H9 (cell line): ENCODE measurements at places on chromosomes 12 and 14. TPM values are rescaled to one million over a fixed set of nuclear protein-coding genes. Genes with fewer than 3 reads are reported as not detected.

Gene RAB15
- 53.7 and 54.3 TPM in 2 replicates for total RNA-seq

Gene CEBPE
- total RNA-seq, result not detected in 2 replicates

Gene GLT8D2
- total RNA-seq, result 2.9 and 3.8 TPM in 2 replicates

Gene SERPINA12
- not detected in 2 replicates for total RNA-seq

Gene ERP29
- total RNA-seq, result 160 and 164 TPM in 2 replicates

Gene TBC1D30
- 1.6 and 2.2 TPM in 2 replicates for total RNA-seq

Gene CLEC4D
- total RNA-seq, result 0.42 and 0.48 TPM in 2 replicates

Gene TWF1
- total RNA-seq, result 22.7 and 22.8 TPM in 2 replicates

DNA sequence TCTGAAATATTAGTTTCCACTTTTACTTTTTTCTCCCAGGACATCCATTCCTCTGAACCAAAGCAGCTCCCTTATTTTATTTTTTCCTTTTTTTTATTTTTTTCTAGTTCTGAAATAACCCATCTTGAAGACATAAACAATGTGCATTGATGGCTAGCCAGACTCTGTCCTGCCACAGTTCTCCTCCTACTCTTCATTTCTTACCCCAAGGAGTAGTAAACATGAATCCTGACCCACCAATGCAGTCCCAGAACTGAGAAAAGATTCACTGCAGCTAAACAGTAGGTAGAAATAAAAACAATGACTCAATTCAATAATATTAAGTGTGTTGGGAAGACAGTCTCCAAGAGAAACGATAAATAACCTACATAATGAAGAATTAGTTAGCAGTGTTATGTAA, 65.7 kb upstream of the NOVA1 start:
- H3K36me3 ChIP-seq, result peaks cover 5% of the 10 kb centered on the region; the same call in 2 of the 3 replicates
- no peaks in the 10 kb centered on the region for H3K4me1 ChIP-seq
- H3K4me3 ChIP-seq, result no peak overlapping the region
- H3K27me3 ChIP-seq, result no peaks in the 10 kb centered on the region
- DNase-seq, result no peak
- no peak overlapping the region for H3K27ac ChIP-seq

DNA sequence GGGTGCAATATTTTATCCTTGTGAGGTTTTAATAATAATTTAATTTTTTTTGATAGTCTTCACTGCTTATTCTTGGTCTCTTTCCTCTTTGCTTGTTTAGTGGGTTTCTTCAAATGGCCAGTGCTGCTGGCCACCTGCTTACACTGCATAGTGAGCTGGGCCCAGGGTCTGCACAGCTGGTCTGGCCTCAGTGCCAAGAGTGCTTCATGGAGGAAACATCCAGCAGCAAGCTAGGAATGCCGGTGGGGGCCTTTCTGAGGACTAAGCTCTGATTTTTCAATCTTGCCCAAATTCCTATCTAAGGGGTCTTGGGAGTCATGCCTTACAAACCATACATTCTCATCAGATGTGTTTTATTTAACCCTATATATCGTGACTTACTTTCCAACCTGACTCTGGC, 13.3 kb upstream of the BDKRB2 start:
- no peaks in the 10 kb centered on the region for H3K36me3 ChIP-seq
- no peaks in the 10 kb centered on the region for H3K27me3 ChIP-seq
- no peak for DNase-seq
- H3K4me1 ChIP-seq, result peaks cover 10% of the 10 kb centered on the region; the same call in 1 of the 2 replicates

GRCh38 chr12:15256761-15257160, 35.5 kb upstream of the RERG start:
- no peaks in the 10 kb centered on the region for H3K27me3 ChIP-seq
- H3K4me3 ChIP-seq, result no peak overlapping the region
- no peak overlapping the region for H3K27ac ChIP-seq
- H3K4me1 ChIP-seq, result no peaks in the 10 kb centered on the region

DNA sequence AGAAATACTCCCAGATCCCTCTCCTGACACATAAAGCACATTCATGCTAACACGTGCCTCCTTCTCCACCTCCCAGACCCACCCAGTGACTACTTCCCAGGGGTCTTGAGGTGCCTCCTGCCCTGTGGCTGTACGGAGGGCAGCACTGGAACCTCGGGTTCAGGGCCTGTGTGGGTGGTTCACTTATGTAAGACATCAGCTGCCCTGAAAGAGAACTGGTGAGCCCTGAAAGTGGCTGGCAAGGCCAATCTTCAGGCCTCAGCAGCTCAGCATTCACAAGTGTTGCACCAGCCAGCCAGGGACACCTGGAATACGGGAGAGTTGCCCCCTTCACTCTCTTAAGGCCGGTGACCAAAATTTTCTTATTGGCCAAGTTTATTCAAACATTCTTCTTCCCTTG, 38.9 kb upstream of the NTF3 start:
- H3K27ac ChIP-seq, result no peak overlapping the region
- DNase-seq, result no peak
- H3K27me3 ChIP-seq, result no peaks in the 10 kb centered on the region
- H3K36me3 ChIP-seq, result no peaks in the 10 kb centered on the region
- no peak overlapping the region for H3K4me3 ChIP-seq
- H3K4me1 ChIP-seq, result no peaks in the 10 kb centered on the region

GRCh38 chr12:132672116-132672515, 15.0 kb downstream of the POLE start:
- no peaks in the 10 kb centered on the region for H3K4me1 ChIP-seq
- peaks cover 90% of the 10 kb centered on the region for H3K36me3 ChIP-seq
- H3K4me3 ChIP-seq, result no peak overlapping the region
- no peaks in the 10 kb centered on the region for H3K27me3 ChIP-seq
- H3K27ac ChIP-seq, result no peak overlapping the region

DNA sequence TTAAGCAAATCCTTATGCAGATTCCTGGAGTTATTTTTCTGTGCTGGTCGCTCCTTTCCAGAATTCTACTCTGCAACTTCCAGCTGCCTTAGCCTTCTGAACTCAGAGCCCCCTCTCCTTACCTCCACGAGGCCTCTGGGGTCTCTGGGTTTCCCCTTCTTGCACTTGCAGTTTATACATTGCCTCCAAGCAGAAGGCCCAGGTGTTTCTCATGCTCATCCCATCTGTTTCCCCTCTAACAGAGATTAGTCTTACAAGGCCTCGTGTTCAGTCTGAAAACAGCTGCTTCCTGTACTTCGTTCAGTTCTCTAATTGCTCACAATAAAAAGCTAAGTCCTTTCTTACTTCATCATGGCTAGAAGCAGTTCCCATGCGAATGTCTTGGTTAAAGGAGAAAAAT, 134.4 kb upstream of the FGD4 start:
- no peaks in the 10 kb centered on the region; the same call in 1 of the 2 replicates for H3K4me1 ChIP-seq
- no peak overlapping the region for H3K27ac ChIP-seq
- DNase-seq, result no peak
- H3K27me3 ChIP-seq, result no peaks in the 10 kb centered on the region
- peaks cover 6% of the 10 kb centered on the region for H3K36me3 ChIP-seq

- peak; percentile 54 for DNase-seq
- no peak overlapping the region for H3K27ac ChIP-seq
- H3K4me3 ChIP-seq, result no peak overlapping the region; the same call in 2 of the 3 replicates
- H3K27me3 ChIP-seq, result no peaks in the 10 kb centered on the region
Measured at GRCh38 chr14:93160353-93160801, 24.3 kb downstream of the MOAP1 start.

DNA sequence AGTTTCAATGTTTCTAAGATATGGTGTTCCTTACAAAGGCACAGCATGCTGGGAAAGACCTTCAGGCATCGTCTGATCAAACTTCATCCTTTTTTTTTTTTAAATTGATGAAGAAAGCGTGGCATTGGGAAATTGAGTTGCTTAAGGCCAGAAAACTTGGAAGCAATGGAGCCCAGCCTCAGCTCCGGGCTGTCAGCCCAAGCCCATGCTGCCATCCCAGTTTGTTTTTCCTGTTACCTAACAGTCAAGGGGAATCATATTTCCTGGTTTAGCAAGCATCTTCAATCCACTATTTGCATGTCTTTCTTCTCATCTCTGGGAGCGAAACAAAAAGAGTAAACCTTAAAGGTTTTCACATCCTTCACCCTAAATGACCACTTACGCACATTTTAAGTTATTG, 200.2 kb downstream of the CHST11 start:
- no peak overlapping the region for H3K4me3 ChIP-seq
- H3K36me3 ChIP-seq, result no peaks in the 10 kb centered on the region
- peaks cover 2% of the 10 kb centered on the region; the same call in 1 of the 2 replicates for H3K4me1 ChIP-seq

- no peaks in the 10 kb centered on the region for H3K4me1 ChIP-seq
- DNase-seq, result no peak
- H3K4me3 ChIP-seq, result no peak overlapping the region
- H3K27me3 ChIP-seq, result no peaks in the 10 kb centered on the region
Measured at GRCh38 chr14:95413289-95414215, 93.8 kb upstream of the CLMN start.

- H3K27ac ChIP-seq, result no peak overlapping the region
- DNase-seq, result no peak
- H3K36me3 ChIP-seq, result peaks cover 5% of the 10 kb centered on the region
- H3K4me1 ChIP-seq, result no peaks in the 10 kb centered on the region
- no peak overlapping the region for H3K4me3 ChIP-seq
Measured at GRCh38 chr12:61018571-61018970, 1241.6 kb upstream of the USP15 start.

DNA sequence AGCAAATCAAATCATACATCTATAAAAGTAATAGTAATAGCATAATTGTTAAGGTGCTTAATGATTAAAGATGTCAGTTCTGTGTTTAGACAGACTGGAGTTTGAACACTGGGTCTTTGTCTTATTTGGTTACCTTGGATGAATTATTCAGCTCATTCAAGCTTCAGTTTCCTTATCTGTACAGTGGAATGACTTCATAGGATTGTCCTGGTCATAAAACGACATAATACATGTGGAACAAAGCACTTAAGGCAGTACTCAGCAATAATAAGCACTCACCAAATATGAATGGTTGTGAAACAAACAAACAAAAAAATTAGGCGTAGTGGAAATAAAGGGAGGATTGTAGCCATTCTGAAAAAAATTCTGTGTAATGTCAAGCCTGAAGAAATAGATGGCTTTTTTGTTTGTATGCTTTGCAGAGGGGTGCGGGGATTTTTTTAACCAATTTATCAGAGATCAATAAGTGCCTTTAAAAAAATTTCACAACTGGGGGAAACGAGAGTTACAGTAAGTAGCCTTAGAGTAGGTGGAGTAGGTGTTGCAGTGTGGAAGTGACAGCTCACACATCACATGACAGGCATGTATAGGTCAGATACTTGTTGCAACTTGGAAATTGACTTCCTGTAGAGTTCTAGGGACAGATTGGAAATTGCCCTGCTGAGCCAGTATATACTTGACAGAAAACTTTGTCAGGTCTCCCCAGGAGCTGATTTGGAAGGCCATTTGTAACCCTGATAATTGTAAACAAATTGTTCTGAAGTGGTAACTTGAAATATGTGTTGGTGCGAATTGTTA, 157.7 kb downstream of the SLC15A5 start:
- peaks cover 4% of the 10 kb centered on the region; the same call in 1 of the 2 replicates for H3K4me1 ChIP-seq
- no peaks in the 10 kb centered on the region for H3K36me3 ChIP-seq
- H3K27ac ChIP-seq, result no peak overlapping the region
- H3K27me3 ChIP-seq, result no peaks in the 10 kb centered on the region
- no peak overlapping the region for H3K4me3 ChIP-seq

- no peak overlapping the region for H3K27ac ChIP-seq
- DNase-seq, result no peak
- peaks cover 14% of the 10 kb centered on the region; the same call in 1 of the 2 replicates for H3K4me1 ChIP-seq
- no peaks in the 10 kb centered on the region; the same call in 1 of the 2 replicates for H3K27me3 ChIP-seq
- no peak overlapping the region for H3K4me3 ChIP-seq
Measured at GRCh38 chr12:7089196-7089871, 2.9 kb downstream of the C1R start.

- no peaks in the 10 kb centered on the region for H3K4me1 ChIP-seq
- no peak overlapping the region for H3K27ac ChIP-seq
- H3K27me3 ChIP-seq, result no peaks in the 10 kb centered on the region
- no peak overlapping the region for H3K4me3 ChIP-seq
- H3K36me3 ChIP-seq, result no peaks in the 10 kb centered on the region
- no peak for DNase-seq
Measured at GRCh38 chr14:30848449-30849240, 25.7 kb upstream of the COCH start.

GRCh38 chr14:88204221-88204620, 118.8 kb downstream of the KCNK10 start:
- H3K36me3 ChIP-seq, result no peaks in the 10 kb centered on the region
- no peak overlapping the region for H3K4me3 ChIP-seq
- DNase-seq, result no peak
- H3K27ac ChIP-seq, result no peak overlapping the region
- H3K4me1 ChIP-seq, result no peaks in the 10 kb centered on the region

- peaks cover 10% of the 10 kb centered on the region for H3K4me1 ChIP-seq
- H3K27ac ChIP-seq, result no peak overlapping the region
- no peaks in the 10 kb centered on the region for H3K27me3 ChIP-seq
Measured at GRCh38 chr12:95541436-95541835, 9.8 kb downstream of the USP44 start.

DNA sequence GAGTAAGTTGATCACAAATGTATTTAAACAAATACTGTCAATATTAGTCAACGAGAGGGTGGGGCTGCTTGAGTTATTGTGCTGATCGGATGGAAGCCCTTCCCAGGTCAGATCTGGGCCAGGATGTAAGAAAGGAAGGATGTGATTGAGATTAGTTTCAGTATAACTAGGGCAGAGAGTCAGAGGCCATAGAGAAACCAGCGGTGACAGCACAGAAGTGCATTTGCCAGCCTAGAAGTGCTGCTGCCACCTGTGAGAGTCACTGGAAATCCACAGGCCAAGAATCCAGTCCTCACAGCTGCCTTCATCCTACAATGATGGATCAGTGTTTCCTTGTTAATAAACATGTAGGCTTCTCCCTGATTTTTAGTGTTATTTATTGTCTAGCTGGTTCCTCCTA, 9.8 kb upstream of the FERMT2 start:
- H3K27me3 ChIP-seq, result no peaks in the 10 kb centered on the region
- H3K4me3 ChIP-seq, result no peak overlapping the region
- peaks cover 5% of the 10 kb centered on the region for H3K36me3 ChIP-seq
- no peak for DNase-seq
- peaks cover 4% of the 10 kb centered on the region for H3K4me1 ChIP-seq

DNA sequence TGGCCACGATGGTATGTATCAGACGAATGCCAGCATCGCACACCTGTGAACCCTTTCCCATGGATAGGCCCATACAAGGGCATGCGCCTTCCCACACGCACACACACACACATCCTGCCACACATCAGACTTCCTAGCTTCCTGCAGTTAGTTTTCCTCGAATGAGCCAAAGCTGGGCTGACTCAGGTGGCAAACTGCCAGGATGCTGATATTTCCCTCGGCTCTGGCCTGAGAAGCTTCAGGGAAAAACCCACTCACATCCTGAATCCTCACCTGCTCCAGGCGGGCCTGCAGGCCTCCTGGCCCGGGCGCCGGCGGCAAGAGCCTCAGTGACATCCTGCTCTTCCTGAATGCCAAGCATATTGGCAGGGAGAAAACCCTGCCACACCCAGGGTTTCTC, 22.4 kb downstream of the CALM1 start:
- no peaks in the 10 kb centered on the region; the same call in 2 of the 3 replicates for H3K36me3 ChIP-seq
- H3K27ac ChIP-seq, result no peak overlapping the region
- no peak for DNase-seq
- no peaks in the 10 kb centered on the region for H3K27me3 ChIP-seq
- no peak overlapping the region for H3K4me3 ChIP-seq
